WERI-Rb-1 (cell line): ENCODE measurements at places on chromosomes 7 and 10.

- DNase-seq: no peak
Observed at GRCh38 chr7:117008886-117009531, 55.7 kb downstream of the ST7 start.

GRCh38 chr10:97687785-97688781 lies 1.0 kb upstream of the AVPI1 start:
- no peak for DNase-seq

DNA sequence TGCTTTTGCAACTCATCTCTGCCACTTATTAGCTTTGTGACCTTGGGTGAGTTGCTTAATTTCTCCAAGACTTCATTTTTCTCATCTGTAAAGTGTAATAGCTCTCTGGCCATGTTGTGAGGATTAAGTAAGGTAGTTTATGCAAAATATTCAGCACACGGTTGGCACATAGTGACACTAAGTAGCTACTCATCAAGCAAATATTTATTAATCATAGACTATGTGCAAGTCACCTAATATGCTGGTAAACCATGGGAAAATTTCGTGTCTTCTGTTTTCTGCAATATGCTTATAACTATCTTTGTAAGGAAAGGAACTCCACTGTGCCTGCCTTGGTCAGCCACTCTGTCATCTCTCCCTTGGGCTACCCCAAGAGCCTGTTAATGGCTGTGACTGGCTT lies 50.3 kb upstream of the EGR2 start:
- DNase-seq: no peak

- DNase-seq: no peak
Observed at GRCh38 chr10:12787297-12787696, 214.2 kb downstream of the CCDC3 start.

- peak; percentile 34 for DNase-seq
Observed at GRCh38 chr7:135620980-135621850, 41.1 kb upstream of the STMP1 start.

- no peak for DNase-seq
Observed at GRCh38 chr7:124959676-124960075, 30.1 kb upstream of the POT1 start.

DNA sequence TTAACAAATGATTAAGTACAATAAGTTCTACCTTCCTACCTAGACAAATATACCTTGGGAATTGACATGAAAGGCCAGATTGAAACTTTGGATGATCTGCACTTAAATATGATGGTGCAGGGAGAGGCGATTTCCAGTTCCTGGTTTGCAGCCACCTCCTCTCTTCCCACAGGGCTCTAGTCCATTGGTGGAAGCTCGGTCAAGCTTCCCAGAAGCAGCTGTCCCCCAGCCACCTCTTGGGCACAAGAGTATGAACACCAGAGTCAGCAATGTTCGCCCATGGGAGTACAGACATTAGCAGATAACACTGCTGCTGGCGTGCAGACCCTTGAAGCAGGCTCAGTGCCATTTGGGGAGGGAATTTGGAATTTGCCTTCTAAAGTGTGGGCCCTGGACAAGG lies 1.5 kb upstream of the CPVL start:
- no peak for DNase-seq

DNA sequence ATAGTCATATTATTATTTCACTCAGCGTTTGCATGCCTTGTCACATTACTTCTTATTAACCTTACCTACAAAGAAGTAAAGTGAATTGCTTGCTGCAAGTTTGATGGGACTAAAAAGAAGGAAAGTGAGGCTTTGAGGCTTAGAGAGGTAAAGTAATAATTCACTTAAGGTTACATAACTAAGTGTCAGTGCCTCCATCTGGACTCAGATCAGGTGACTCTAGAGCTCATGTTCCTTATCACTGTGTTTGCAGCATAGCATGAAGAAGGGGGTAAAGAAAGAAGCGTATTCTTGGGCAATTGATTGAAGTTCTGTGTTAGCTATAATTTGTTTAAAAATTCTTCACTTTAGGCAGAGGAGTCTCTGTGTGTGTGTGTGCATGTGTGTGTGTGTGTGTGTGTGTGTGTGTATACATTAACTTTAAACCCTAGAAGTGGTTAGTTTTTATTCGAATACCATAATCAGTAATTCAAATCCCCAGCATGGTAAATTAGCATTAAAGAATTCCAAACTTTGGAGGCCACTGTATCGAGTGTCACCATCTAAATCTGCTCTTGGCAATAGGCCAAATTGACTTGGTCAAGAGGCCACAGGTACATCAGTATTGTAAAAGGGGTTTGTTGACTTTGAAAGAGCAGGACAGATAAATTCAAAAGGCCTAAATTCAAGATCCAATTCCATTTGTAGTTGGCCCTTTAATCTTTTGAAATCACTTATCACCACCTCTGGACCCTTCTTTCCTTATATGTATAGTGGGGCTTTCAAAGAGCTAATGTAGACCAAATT lies 2.2 kb upstream of the PON3 start:
- peak; percentile 16 for DNase-seq

- DNase-seq: no peak
Observed at GRCh38 chr10:62748386-62748785, 56.1 kb upstream of the ADO start.

GRCh38 chr7:138024765-138025164 lies 22.9 kb upstream of the CREB3L2 start:
- DNase-seq: no peak

DNA sequence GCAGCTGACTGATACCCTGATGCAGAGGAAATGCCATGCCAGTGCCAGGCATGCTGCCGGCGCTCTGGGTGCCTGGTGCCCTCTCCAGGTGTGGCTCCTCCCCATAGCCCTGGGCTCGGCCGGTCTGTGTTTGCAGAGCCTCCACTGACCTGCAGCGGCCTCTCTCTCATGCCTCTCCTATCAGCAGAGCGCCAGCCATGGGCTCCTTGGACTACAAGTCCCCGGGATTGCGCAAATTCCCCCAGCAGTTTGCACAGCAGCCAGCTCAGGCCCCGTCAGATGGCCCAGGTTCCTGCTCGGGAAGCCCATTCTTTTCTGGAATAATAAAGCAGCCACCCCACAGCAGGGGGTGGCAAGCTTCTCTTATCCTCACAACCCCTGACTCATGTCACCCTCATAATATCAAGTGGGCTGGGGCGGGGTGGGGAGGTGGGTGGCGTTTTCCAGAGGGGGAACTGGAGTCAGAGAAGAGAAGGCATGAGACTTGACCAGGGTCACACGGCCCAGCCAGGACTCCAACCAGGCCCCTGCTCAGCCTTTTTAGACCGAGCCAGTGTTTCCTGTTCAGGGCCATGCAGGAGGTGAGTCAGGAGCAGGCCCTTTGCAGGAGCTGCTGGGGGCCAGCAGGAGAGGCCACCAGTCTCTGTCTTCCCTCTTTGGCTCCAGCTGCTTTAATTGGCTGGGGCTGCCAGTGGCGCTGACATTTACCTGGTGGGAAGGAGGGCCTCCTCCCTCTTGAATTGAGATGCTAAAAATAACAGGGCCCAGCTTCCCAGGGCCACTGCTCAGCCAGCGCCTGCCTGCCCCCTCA lies 58.6 kb downstream of the ZMIZ1 start:
- peak; percentile 55 for DNase-seq

DNA sequence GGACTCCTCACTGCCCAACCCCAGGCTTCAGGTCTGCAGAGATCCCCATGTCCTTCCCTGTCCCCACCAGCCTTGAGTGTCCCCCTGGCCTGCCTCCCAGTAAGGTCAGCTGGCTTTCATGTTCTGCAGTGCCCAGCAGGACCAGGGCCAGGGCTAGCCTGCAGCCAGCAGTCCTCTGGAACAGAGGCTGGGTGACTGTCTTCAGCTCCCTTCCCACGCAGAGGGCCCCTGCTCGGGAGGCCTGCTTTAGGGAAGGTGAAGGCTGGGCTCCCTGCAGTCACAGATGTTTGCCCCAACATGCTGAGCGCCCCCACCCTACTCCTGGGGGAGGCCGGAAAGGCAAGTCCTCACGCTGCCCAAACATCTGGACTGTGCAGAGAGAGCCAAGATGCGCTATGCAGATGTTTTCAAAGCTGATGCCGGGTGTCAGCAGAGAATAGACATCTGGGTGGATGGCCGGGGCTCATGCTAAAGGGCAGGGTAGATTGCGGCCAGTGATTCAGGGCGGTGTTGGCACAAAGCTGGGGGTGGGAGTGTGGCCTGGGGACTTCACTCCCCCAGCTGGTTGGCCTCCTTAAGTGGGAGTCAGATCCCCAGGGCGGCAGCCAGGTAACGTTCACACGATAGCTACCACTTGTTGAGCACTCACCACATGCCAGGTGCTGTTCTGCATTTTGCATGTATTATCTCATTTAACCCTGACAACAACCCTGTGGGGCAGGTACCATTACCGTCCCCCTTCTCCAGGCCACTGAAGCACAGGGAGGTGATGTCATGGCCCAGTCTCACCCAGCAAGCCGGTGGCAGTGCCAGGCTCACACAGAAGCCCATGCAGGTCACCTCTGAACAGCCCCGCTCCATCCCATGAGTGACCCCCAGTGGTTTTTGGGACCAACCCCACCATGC lies 71.2 kb upstream of the COL13A1 start:
- DNase-seq: no peak

DNA sequence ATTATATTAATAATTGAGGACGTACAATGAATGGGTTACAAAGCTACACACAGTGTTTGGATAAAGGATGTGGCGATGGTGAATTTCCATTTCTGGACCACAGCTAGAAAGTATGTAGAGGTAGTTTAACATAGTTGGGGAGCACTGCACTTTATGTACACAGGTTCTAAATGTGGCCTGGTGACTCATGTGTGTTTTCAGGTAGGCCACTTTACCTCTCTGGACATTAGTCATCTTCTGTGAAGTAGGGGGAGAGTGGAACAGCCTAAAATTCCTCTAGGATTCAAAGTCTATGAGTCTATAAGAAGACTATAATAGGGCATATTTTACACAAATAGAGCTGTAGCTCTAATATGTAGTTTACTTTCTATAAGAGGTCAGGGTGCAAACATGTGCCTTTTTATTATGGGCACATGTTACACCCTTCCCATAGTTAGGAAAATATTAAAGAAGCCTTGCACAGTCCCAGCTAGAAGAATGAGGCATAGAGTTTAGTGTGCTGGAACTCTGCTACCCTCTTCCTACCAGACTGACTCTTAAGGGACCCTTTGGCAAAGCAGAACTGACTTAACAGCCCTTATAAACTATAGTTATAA lies 594.9 kb downstream of the LRMDA start:
- DNase-seq: no peak

DNA sequence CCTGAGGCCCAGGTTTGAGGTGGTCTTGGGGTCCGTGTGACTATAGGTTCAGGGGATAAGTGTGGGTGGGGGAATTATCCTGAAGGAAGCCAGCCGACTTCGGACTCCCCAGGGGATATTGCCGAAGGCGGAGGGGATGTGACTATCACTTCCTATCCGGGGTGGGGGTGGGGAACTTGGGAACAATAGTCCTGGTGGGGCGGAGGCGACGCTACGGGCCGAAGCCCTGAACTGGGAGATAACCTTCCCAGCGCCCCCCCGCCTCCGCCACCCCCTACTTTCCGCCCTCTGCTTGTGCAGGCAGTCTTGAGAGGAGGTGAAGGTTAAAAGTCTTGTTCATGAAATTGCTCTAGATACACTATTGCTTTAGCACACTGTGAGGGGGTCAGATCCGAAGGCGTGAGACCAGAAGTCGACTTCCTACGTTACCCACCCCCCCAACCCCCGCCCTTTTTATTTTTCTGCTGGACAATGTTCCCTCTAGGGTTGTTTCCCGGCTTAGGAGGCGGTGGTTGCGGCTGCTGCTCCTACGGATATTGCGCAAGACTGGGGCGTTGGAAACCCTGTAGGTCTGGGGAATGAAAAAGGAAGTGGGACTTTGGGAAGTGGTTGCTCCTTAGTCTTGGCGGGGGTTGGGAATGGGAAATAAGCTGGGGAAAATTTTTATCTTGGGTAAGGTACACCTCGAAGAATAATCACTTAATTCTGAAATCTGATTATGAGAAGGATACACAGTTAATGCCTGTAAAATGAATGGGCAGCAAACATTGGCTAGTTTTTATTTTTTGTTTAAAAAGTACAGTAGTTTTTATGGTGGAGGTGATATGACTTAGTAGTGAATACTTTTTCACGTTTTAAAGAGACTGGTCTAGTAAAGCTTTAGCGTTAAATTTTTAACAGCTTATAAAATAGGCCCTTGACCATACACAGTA lies 1.5 kb downstream of the PTPN12 start:
- DNase-seq: peak; percentile 79

DNA sequence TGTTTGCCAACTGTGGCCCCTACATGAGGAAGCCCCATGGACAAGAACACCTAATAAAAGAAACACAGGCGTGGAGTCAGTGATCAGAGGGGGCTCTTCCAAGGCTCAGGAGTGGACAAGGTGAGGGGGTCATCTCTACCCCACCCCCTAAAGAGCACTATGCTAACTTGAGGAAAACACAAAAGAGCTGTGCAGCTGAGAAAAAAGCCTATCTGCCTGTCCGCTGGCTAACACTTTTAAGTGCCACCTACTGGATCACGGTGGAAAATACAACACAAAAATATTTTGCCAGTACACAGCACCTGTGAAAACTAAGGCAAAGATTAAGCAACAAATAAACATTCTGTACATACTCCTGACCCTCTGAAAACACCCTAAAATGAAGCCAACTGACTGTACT lies 53.1 kb upstream of the COBL start:
- DNase-seq: peak; percentile 29

- no peak for DNase-seq
Observed at GRCh38 chr10:33392706-33393105, 58.2 kb upstream of the NRP1 start.

- no peak for DNase-seq
Observed at GRCh38 chr10:93412801-93413200, 69.3 kb downstream of the MYOF start.

GRCh38 chr7:23930312-23930711 lies 220.3 kb downstream of the STK31 start:
- DNase-seq: no peak
